ENCODE measurements at places on chromosomes 13 and 19. TPM values are rescaled to one million over a fixed set of nuclear protein-coding genes. Genes with fewer than 3 reads are reported as not detected.

The PRSS57 gene
- not detected for total RNA-seq

The UQCR11 gene
- total RNA-seq, result 290 TPM

The ZNF787 gene
- 30.2 TPM for total RNA-seq

- no peak for DNase-seq
Measured at GRCh38 chr13:101868585-101869469, 416.4 kb downstream of the ITGBL1 start.

The LILRB2 gene
- not detected for total RNA-seq

Measured in type B pancreatic cell (in vitro differentiated cells).